SIG-M5 (cell line): ENCODE measurements at places on chromosomes 4 and X.

DNA sequence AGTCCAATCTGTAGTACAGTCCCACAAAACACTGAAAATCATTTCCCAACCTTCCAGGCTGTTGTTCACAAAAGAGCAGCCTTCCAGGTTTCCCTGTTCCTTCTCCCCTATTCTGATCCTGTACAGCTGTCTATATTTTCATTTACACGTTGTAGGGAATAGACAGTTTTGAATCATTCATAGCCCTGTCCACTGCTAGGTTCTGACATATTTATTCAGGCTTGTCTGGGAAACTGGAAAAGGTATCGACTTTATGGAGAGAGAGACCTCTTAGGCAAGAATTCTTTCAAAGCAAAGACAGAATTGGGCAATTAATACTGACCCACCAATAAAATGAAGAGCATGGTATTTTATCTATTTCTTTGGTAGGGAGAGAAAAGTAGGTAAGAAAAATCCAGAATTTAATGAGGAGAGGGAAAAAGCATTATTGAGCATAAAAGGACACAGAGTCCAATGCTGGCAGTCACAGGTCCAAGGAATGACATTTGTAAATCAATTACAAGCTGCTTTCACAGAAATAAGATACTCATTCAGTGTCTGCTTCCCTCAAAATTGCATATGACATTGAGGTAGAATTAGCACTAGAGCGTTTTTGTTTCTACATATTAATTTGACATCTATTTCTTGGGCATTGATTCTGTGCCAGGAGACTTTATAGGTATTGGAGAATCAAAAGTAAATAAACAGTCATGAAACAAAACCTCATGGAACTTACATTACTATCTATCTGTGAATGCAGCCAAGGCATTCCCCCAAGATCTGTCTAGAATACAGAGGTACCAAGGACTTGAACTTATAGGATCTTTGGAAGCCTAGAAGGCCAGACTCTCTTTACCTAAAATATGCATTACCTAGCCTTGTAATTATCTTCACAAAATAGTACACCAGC, 127.2 kb downstream of the CAMK2D start:
- no peak for DNase-seq

GRCh38 chrX:106437407-106437806, 174.4 kb upstream of the RADX start:
- DNase-seq = no peak

DNA sequence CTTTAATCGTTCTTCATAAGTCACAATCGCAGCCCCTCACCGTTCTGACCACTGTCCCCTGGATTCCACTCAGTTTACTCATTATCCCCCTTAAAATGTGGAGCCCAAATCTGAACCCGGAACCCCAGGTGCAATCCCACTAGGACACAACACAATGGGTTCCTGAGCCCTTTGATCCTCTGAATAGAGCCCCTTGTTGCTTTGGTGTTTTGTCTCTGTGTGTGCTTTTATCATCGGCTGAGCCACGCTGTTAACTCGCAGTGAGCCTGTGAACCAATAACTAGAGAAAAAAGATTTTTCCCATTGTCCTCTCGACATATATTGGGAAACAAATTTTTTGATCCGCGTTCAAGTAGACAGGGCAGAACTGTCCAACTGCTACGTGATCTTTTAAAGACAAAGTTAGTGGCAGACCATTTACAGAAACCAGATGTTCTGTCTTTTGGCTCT, 617 bp upstream of the PDHA1 start:
- no peak for DNase-seq

DNA sequence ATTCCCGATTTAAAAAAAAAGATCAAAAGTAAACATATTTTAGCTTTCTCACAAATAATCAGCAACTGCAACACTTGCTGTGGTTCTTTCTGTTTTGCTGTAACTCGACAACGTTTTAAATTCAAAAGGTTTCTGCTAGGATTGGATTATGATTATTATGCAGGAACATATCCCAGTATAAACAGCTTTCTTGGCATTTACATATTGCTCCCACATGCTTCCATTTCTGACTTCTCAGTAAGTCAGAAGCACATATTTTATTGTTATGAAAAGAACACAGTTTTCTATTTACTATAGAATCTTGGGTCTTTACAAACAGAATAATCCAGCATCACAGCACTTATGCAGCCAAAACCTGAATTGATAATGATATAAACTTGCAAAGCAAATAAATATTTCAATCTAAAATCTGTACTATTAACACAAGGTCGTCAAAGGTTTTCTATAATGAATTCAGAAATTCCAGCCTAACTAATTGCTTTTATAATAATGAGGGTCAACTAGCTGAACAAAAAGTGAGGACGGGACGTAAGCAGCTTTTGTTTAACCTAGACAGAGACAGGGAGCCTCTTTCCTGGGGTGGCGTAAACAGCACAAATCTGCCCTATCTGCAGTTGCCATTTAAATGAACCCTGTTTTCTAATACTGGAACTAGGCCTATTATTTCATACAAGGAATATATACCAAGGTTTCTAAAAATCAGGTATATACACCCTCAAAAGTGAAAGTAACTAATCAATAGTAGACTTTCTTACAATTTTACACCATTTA, 9.8 kb upstream of the PCDH18 start:
- no peak for DNase-seq

DNA sequence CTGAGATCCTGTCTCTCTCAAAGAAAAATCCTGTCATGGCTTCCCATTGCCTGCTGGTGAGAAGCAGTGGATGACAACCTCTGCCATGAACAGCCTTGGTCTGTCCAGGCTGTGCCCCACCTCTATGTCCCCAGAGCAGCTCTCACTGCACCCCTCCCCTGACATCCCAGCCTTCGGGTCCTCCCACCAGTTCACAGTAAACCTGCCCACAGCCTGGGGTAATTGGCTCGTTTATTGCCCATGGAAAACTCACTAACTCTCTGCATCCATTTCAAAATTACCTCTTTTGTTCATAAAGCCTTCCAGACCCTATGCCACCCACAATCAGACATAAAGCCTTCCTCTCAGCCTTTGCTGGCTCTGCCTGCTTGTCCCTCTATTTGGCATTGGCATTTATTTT, 10.7 kb upstream of the HMGB3 start:
- DNase-seq = no peak

- no peak for DNase-seq
These were observed 108.1 kb downstream of the MID1 start for GRCh38 chrX:10512258-10512657.

DNA sequence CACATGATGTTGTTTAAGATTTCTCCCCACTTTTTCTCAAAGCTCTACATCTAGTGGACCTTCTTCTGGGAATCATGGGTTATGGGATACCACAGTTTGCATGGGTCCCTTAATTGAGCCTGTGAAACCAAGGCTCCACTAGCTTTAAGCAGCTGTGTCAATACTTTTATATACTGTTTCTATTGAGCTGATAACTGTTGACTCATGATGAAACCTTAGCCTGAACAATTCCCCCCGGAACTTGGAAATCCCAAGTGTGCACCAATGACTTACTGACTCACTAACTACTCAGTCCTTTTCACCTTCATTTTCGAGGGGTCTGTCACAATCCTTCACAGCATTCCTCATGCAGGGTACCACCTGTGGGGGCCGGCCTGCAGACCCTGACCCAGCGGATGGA, 12.7 kb upstream of the SPIN4 start:
- DNase-seq = no peak

DNA sequence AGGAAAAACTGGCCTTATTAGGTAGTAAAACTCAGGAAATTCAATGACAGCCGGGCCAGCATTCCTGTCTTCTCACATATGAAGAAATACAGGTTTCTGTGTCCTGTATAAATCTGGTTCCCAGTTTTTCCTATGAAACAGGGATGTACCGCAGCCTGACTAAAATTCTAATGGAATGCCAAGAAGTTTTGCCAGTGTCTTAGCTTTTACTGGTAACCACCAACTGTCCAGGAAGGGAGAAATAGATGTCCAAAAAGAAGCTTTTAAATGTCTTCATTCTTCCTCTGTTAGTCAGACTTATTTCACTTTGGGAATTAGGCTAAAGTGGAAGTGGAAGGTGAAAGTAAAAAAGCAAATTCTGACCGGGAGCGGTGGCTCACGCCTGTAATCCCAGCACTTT, 108.0 kb upstream of the TBL1X start:
- no peak for DNase-seq

- no peak for DNase-seq
These were observed 31.2 kb upstream of the VSIG4 start for GRCh38 chrX:66071126-66071525.

DNA sequence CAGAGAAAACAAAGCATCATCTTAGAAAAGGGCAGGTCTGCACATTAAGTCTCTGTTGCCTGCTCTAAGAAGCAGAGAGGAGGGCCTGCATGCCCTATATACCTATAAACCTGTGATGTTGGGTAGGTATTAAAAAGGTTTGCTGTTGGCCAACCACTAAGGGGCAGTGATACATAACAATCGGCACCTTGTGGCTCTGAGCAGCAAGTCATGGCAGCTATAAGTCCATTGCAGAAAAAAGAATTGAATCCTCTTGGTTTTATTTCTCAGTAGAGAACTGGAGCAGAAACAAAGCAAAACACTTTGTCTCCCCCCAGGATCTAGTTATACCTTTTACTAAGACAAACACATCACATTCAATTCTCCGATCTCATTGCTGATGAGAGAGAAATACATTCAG, 1364.4 kb downstream of the STIM2 start:
- DNase-seq = no peak

- DNase-seq = no peak
These were observed 98.1 kb upstream of the VCX3B start for GRCh38 chrX:8366481-8366880.

- DNase-seq = no peak
These were observed 46.4 kb upstream of the GPM6B start for GRCh38 chrX:13863324-13863723.

GRCh38 chr4:97525236-97525635, 618.0 kb downstream of the STPG2 start:
- no peak for DNase-seq

DNA sequence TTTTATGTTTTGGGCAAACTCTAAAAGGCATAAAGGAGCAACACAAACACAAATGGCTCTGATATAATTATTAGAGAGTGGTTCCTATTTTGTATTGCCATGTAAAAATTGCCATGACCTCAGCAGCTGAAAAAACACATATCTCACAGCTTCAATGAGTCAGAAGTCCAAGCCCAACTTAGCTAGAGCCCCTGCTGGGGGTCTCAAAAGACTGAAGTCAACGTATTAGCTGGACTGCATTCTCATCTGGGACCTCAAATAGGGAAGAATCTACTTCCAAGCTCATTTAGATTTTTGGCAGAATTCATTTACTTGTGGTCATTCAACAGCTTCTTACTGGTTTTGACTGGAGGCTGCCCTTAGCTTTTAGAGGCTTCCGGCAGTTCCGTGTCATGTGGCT, 47.4 kb downstream of the FREM3 start:
- DNase-seq = no peak
